Stimulated activated CD4-positive, alpha-beta T cell treated with anti-CD3 and anti-CD28 coated beads, Interleukin-12 subunit alpha, Interleukin-12 subunit beta, amount 100 ng/mL, for 48 hours (primary cell): ENCODE measurements at places on chromosomes 5 and 9.
A peak's percentile ranks its signal among the peaks of the same experiment; 100 is the strongest.

- no peak for DNase-seq
Observed at GRCh38 chr5:173016598-173017046, 33.1 kb downstream of the ATP6V0E1 start.

DNA sequence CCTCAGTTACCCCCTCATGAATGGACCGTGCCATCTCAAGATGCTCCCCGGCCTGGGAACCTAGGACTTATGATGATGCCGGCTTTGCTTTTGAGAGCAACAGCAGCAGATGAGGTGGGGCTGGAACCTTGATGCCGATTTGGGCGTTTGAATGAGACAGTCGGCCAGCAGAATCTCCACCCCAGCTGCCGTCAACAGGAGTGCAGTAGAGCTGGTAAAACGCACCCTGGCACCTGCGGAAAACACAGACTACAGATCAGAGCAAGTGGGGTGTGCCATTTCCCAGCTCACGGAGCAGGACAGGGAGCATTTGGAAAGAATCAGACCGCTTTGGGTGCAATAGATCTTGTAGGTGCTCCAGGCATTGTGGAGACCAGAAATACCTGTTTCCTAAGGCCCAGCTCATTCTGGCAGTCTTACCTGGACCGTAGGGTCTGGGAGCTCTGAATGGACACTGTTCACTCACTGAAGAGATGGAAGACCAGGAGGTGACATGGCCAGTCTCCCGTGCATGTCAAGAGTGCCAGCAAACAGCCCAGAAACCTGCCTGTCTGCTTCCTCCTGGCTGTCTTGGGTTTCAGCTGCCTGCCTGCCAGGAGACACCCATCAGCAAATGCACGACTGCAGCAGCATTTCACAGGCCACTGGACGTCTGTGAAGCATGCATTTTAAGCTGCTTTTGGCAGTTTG lies 317.7 kb upstream of the IRX4 start:
- DNase-seq: no peak

- no peak for DNase-seq
Observed at GRCh38 chr5:57455511-57456455, 26.8 kb downstream of the ACTBL2 start.

GRCh38 chr5:54529565-54529964 lies 12.0 kb downstream of the SNX18 start:
- no peak for DNase-seq

DNA sequence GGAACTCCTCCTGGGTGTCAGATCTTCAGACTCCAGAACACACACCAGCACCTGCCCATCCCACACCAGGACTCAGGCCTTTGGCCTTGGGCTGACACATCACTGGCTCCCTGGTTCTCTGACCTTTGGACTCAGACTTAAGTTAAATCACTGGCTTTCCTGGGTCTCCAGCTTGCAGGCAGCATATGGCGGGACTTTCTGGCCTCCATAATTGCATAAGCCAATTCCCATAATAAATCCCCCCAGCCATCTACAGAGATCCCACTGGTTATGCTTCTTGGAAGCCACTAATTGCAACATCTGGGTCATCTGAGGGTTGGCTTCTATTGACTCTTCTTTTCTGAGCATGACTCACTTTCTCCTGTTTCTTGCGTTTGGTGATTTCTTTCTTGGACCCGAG lies 80.3 kb upstream of the SARDH start:
- no peak for DNase-seq

- no peak for DNase-seq
Observed at GRCh38 chr5:124806026-124806372, 59.6 kb upstream of the ZNF608 start.

DNA sequence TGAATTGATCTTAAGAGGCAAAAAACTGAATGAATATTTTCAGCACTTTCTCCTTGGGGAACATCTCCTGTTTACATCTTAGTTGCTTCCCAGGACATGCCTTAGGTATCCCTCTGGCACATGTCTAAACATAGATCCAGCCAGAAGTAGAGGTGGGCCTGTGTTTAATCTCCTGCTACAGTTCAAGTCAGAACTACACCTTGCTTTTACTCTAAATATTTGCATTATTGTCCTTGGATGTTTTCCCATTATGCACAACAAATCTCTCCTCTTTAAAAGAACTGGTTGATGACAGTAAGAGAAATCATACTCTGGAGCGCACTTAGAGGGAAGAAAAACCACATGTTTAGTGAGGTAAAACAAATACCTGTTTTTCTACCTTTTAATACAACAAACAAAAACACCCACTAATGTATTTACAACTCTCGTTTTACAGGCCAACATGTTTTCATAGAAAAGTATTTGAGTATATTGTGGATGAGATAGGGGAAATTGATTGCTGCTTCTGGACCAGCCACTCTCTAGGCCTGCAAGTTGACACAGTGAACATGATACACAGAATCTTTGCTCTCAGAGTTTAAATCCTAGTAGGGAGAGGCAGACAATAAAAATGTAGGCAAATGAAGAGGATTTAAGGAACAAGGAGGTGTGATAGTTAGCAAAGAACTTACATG lies 32.3 kb downstream of the TNFAIP8 start:
- no peak for DNase-seq

DNA sequence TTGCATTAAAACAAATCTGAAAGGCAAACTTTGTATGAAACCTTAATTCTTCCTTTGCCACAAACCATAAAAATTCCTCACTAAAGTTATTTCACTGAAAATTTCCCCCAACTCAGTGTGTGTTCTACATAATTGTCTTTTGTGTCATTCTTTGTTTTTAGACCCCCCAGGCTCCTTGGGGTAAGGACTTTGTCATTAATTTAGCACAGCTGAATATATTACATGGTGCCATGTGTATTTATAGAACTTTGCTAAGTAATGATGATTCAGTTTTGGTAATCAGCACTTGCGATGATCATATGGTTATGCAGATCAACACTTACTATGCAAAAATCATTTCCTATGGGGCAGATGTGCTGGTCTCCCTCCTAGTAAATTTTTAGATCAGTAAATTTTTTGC lies 712.1 kb upstream of the MEF2C start:
- no peak for DNase-seq

GRCh38 chr5:2901511-2901910 lies 150.0 kb upstream of the IRX2 start:
- no peak for DNase-seq

- no peak for DNase-seq
Observed at GRCh38 chr5:9761706-9762105, 131.6 kb upstream of the TAS2R1 start.

DNA sequence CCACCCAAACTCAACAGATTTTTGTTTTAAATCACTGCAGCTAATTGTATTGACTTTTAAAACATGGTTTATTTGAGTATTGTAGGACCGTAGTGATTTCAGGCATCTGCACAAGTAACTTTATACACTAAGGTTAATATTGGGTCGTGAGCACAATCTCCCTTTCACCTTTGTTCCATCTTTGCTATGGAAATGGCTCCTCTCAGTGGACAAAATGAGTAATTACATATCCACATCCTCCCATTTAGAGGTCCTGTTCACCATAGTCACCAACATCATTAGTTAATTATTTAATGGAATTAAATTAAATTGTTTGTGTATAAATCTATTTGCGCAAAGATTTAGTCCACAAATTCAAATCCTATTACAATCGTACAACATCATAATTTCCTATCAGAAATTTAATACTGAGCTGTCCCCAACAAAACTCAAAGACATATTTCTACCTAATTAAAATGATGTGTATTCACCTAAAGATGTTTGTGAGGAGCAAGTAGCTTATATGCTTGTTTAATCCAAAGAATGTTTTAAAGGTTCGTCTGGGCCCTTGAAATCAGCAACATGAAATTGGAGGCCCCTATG lies 173.0 kb upstream of the DAPK1 start:
- DNase-seq: no peak

DNA sequence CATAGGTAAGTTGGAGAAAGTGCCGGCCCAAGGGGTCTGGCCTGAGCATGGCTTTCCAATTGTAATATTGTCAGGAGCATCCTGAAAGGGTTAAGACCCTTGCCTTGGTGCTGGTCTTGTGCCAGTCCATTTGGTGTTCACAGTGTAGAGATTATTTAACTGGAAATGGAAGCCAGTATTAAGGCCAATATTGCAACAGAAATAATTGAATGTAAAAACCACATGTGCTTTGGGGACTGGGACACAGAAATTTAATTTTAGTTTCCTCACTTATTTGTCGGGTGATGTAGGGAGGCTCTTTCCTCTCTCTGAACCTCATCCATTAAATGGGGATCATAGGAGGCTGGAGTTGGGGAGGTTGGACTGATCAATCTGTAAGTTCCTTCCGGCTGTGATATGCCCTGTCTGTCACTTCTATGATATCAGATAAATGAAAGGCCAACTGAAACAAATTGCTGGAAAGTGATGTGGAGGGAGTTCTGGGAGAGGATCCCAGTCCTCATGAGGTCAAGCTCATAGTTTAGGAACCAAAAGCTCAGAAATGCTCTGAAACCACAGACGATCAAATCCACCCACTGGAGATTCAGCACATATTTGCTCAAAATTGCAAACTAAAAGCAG lies 54.8 kb upstream of the COL15A1 start:
- no peak for DNase-seq

- no peak for DNase-seq
Observed at GRCh38 chr9:25513509-25514033, 164.7 kb downstream of the TUSC1 start.

- no peak for DNase-seq
Observed at GRCh38 chr5:127254729-127255284, 35.8 kb upstream of the MEGF10 start.

GRCh38 chr5:123916345-123917121 lies 404.6 kb downstream of the CSNK1G3 start:
- DNase-seq: no peak

GRCh38 chr5:80318212-80318611 lies 1.6 kb upstream of the SPZ1 start:
- DNase-seq: no peak

- DNase-seq: no peak
Observed at GRCh38 chr5:166188501-166189325, 2102.7 kb upstream of the WWC1 start.

DNA sequence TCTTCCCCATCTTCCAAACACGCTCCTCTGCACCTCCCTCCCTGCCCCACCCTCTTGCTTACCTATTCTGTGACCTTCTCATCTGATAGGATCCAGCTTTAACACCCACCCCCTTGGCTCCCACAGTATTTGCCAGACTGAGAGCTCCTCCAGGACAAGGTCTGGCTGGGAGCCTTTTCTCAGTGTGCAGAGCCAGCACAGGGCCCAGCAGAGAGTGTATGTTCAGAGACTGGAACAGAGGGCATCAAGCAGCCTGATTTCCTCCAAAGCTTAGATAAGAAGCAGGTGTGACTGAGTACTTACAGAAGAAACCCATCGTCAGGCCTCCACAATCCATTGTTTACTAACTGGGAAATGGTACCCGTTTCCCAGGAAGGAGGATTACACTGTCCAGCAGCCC lies 26.6 kb downstream of the LHX6 start:
- DNase-seq: no peak

- peak; percentile 25 for DNase-seq
Observed at GRCh38 chr5:1315709-1316587, 21.1 kb upstream of the TERT start.

DNA sequence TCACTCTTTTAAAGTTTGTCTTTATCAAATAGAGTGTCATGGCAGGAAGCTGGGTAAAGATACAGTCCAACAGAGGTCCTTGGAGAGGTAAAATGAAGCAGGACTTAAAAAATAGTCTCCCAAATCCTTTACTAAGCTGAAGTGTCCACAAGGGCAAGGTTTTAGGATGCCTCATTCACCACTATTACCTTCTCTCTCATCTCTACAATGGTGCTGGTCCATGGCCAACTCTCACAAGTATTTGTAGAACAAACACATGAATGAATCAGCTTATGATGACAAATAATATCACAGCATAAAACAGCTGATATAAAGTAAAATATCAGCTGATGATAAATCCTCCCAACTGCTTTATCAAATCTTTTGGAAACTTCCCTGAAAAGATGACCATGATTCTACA lies 162.3 kb upstream of the ZNF462 start:
- no peak for DNase-seq
